ENCODE measurements at places on chromosomes 4 and X. TPM values are rescaled to one million over a fixed set of nuclear protein-coding genes. Genes with fewer than 3 reads are reported as not detected.

DNA sequence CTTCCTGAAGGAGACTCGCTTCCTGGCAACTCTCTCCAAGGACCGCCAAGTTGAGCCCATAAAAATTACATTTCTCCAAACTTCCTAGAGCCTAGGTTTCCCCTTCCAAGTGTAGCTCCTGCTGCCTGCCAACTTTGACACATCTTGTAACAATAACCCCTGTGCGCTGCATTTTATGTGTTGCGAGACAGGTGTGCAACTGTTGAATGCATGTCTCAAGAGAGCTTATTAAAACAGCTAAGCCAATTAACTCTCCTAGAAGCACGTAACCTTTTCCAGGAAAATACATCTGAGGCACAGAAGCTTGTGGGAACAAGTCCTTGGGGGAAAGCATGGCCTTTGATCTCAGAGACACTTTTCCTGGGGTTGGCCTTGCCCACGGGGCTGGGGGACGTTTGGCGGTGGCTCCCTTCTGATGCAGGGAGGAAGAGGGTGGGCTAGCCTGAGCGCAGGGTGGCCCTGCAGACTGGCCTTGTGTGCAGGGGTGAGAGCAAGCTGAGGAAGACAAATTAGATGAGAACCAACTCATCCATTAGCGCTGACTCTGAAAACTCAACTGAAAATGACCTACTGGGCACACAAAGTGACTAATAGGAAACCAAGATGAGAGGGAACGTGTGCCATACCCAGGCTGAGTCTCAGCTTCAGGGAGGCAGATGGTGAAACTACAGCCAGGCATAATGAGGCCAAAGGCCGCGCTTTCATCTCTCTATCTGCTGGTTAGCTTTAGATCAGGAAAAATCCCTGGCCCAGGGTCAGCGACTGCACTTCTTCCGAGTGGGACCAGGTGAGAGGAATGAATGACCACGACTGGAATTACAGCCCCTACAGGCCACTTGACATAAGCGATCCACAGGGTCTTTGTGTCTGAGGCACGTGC lies 75.3 kb downstream of the ENPP6 start:
- DNase-seq = no peak

- DNase-seq = no peak
Measured at GRCh38 chr4:118881512-118882146, 7.0 kb upstream of the SYNPO2 start.

SPACA5 gene
- total RNA-seq = not detected

GAGE12E gene
- not detected for total RNA-seq

OTUD6A gene
- total RNA-seq = not detected

F9 gene
- total RNA-seq = not detected

VGLL1 gene
- total RNA-seq = not detected

ZNF330 gene
- 27.9 TPM for total RNA-seq

SMIM10L2A gene
- total RNA-seq = 0.42 TPM

CFAP47 gene
- total RNA-seq = not detected

HTRA3 gene
- 104 TPM for total RNA-seq

Data from posterior vena cava (tissue), 2 donors.